Activated naive CD4-positive, alpha-beta T cell treated with anti-CD3 and anti-CD28 coated beads, Interleukin-2, amount 50 U/mL, for 72 hours (primary cell): ENCODE measurements at places on chromosomes 6 and 20. TPM values are rescaled to one million over a fixed set of nuclear protein-coding genes. Genes with fewer than 3 reads are reported as not detected.

DNA sequence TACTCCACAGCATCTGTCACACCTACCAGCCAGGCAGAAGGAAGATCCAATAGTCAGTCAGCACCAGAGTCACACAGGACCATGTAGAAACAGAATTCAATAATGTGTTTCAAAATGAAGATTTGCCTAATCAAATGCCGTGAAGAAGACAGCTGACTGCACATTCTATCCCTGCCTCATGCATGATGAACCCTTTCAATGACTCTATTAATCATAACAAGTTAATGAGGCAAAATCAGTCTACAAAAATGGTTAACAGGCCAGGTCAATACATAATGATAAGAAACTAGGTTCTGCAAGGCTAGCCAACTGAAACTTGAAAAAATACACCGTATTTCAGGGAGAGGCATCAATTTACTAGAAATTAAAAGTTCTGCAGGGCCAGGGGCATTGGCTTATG, 6.7 kb upstream of the PNRC1 start:
- no peak for DNase-seq

GRCh38 chr20:22502731-22503191, 81.6 kb downstream of the FOXA2 start:
- DNase-seq = no peak

NRSN1 gene
- total RNA-seq = not detected

CASS4 gene
- 6.5 TPM for total RNA-seq

SLC18B1 gene
- 6.3 TPM for total RNA-seq

GUCA1A gene
- total RNA-seq = 0.37 TPM
